CD8-positive, alpha-beta T cell (primary cell): ENCODE measurements at places on chromosomes 13 and 19. TPM values are rescaled to one million over a fixed set of nuclear protein-coding genes. Genes with fewer than 3 reads are reported as not detected.

The CFAP97D2 gene
- 4.1 TPM for total RNA-seq

DNA sequence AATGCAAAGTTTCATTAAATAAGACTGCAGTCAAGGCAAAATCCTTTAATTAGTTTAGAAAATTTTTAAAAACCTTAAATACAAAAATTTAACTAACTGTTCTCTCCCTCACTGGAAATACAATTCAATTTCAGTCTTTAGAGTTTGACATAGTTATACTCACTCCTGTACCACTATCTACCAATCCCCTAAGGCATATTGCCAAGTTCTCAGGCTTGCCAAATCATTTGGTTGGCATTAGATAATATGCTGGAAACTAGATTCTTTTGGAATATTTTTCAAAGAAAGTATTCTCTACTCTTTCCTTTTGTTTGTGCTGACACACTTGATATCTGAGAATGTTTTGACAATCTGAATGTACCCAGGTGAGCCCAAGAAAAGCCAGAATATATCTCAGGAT is 77.2 kb downstream of the TSC22D1 start:
- DNase-seq: no peak

DNA sequence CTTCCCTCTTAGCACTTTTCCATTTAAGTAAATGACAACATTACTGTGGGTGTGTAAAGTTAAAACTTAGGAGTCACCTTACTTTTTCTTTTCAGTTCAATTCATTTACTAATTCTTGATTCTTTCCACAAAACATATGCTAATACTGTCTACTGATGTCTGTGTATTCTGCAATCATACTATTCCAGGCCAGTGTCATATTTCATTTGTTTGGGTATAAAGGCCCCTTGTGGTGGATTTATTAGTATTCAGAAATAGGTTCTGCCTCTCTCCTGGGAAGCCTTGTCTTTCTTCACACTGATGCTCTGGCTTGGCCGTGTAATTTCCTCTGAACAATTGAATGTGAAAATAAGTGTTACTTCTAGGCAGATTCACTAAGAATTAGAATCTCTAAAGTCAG is 621.9 kb upstream of the SPRY2 start:
- DNase-seq: no peak

DNA sequence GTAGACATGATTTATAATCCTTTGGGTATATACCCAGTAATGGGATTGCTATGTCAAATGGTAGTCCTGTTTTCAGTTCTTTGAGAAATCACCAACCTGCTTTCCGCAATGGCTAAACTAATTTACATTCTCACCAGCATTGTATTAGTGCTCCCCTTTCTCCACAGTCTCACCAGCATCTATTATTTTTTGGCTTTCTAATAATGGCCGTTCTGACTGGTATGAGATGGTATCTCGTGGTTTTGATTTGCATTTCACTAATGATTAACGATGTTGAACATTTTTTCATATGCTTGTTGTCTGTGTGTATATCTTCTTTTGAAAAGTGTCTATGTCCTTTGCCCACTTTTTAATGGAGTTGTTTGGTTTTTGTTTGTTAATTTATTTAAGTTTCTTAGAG is 165.1 kb downstream of the PDS5B start:
- no peak for DNase-seq

DNA sequence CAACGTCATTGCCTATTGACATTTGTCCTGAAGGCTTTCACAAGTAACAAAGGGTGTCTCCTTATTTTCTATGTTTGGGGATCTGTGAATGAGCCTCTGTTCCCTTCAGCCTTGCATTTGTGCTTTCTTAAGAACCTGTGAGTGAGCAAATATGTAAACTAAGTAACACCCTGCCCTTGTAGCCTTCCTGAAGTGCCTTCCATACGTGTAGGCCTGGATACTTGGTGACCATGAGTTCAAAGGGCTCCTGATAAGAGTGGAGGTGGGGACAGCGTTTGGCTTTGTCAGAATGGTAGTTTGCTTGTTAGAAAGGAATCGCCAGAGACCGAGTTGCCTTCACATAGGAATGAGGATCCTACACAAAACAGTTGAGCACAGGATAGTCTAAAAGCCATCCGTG is 14.5 kb upstream of the CCDC97 start:
- DNase-seq: no peak
